ENCODE measurements at places on chromosomes 7 and 10.

DNA sequence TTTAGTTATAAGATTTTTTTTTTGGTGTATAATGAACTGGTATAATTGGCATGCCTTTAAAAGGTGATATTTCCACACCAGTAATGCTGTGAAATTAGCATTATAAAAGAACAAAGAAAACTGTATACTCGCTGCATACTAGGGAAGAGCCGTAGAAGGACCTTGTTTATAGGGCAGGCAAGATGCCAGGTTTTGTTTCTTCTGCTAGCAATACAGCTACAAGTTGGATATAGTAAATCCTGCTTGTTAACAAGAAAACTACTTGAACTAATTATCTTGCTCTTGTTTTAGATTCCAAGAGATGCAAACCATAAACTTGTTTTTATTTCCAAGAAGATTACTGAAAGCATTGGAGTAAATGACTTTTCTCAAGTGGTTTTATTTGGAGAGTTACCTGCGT lies 1.9 kb downstream of the DNAH11 start:
- DNase-seq = no peak

- no peak for DNase-seq
Measured at GRCh38 chr10:125629758-125630376, 53.1 kb downstream of the TEX36 start.

DNA sequence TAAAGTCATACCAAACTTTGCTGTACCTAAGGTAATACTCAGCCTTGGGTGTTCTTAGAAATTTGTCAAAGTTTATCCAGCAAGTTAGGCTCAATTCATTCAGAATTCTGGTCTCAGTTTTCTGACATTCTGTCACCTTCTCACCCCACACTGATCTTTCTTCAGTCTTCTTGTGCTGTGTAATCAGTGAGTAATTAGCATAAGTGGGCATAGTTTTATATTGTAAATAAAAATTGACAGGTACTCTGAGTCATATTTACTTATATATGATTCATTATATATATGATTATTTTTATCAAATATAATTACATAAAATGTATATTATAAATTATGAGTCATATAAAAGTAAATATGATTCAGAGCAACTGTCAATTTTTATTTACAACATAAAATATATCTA lies 170.9 kb upstream of the MAGI2 start:
- DNase-seq = no peak

GRCh38 chr7:45525057-45525456 lies 49.1 kb upstream of the ADCY1 start:
- DNase-seq = no peak

GRCh38 chr10:103086799-103087198 lies 106.3 kb downstream of the NT5C2 start:
- no peak for DNase-seq

- DNase-seq = no peak
Measured at GRCh38 chr7:37129035-37129425, 319.6 kb downstream of the ELMO1 start.

Measured in T-helper 22 cell (primary cell).